ENCODE measurements at places on chromosomes 3 and 15.

GRCh38 chr15:25718169-25718536, 145.0 kb downstream of the ATP10A start:
- no peak for DNase-seq

GRCh38 chr3:151169262-151169947, 33.6 kb downstream of the GPR171 start:
- DNase-seq = no peak

DNA sequence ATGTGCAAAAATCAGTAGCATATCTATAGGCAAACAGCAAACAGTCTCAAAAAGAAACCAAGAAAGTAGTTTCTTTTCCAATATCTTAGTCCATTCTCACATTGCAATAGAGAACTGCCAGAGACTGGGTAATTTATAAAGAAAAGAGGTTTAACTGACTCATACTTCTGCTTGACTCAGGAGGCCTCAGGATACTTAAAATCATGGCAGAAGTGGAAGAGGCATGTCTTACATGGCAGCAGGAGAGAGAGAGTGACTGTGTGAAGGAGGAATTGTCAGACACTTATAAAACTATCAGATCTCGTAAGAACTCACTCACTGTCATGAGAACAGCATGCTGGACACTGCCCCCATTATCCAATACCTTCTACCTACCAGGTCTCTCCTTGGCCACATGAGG, 327.9 kb upstream of the EPHA3 start:
- DNase-seq = no peak

- DNase-seq = no peak
Observed at GRCh38 chr15:42994546-42994945, 74.0 kb upstream of the TTBK2 start.

- no peak for DNase-seq
Observed at GRCh38 chr3:32866533-32866932, 48.7 kb downstream of the TRIM71 start.

- DNase-seq = no peak
Observed at GRCh38 chr3:15271785-15272381, 60.5 kb downstream of the SH3BP5 start.

- DNase-seq = no peak
Observed at GRCh38 chr3:29247088-29247745, 33.7 kb upstream of the RBMS3 start.

- DNase-seq = no peak
Observed at GRCh38 chr3:104939196-104939595, 427.5 kb upstream of the ALCAM start.

- DNase-seq = no peak
Observed at GRCh38 chr3:35528728-35529127, 110.6 kb upstream of the ARPP21 start.

DNA sequence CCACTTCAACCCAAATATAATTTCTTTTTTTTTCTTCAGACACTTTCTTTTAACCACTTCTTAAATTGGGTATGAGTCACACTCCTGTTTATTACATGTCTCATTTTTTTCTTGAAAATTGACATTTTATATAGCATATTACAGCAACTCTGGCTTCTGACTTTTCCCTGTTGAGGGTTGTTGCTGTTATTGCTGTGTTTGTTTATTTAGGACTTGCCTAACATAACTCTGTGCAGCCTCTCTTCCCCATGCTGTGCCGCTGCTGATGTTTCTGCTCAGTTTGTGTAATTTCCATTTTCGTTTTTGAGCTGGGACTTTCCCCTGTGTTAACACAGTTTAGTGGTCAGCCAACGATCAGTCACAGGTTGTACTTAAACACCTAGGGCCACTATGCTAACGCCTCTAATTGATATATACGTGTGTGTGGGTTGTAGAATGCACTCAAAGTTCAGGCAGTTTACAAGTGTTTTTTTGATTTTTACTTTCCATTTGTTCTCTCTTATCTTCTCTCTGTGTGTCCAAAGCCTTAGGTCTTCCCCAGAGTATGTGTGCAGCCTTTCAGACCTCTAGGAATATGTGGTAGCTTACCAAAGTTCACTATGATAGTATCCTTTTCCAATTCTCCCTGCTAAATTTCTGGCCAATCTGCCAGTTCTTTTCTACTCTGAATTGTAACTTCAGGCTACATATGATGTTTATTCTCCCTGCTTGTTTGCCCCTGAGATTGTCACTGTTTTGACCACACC, 337.2 kb downstream of the ZBTB20 start:
- DNase-seq = no peak

DNA sequence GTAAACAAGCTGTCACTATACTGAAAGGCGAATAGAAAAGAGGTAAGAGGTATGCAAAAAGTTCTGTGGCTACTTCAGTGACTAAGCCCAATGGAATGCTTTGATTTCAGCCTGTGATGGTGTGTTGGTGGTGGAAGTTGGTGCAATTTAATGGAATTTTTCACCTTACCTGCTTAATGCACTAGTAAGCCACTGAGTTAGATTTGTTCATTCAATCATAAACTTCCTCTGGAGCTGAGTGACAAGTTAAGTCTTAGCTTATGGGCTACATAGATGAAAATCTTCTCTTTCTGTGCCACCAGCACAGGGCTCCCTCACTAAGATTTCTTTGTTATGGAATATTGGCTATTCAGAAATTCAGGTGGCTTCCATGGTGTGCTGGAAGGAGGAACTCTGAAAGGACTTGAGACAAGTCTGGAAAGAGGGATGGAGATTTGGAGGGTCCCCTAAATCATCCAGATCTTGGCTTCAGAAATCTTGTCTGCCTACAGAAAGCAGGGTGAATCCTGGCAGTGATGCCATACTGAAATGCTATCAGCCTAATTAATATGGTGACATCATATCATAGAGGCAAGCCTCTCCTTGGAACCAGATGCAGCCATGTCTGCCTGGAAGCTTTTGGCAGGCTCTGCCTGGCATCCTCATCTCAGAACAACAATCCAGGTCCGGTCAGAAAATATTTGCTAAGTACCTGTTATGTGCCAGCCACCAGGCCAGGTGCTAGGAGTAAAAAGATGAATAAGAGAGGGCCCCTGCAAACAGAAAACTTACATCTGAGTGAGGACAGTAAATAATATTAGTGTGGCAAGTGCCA, 8.1 kb upstream of the GAP43 start:
- no peak for DNase-seq

DNA sequence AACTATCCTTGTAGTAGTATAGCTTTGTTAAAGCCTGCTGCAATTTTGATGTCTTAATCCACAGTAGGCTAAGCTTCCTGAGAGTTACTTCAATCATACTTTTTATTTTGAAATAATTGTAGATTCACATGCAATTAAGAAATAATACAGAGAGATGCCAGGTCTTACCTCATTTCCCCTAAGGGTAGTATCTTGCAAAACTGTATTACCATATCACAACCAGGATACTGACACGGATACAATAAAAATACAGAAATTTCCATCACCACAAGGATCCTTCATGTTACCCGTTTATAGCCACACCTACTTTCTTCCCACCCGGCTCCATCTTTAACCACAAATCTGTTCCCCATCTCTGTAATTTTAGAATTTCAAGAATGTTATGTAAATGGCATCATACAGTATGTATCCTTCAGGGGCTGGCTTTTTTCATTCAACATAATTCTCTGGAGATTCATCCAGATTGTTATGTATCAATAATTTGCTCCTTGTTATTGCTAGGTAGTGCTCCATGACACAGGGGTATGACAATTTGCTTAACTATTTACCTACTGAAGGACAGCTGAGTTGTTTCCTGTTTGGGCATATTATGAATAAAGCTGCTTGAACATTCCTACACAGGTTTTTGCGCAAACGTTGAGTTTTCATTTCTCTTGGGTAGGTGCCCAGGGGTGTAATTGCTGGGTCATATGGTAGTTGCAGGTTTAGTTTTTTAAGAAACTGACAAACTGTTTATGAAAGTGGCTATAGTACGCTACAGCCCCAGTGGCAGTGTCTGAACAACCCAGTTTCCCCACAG, 21.6 kb downstream of the BDH1 start:
- no peak for DNase-seq

DNA sequence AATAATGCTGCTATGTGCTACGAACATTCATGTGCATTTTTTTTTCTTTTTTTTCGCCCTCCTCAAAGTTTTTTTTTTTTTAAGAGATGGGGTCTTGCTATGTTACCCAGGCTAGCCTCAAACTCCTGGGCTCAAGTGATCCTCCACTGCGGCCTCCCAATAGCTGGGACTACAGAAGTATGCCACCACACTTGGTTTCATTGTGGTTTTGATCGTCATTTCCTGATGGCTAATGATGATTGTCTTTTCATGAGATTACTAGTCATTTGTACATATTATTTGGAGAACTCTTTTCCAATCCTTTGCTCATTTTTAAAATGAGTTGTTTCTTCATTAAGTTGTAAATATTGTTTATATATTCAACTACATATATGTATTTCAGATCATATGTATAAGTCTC, 48.8 kb downstream of the FBXO22 start:
- no peak for DNase-seq

- no peak for DNase-seq
Observed at GRCh38 chr15:59963925-59964324, 40.2 kb upstream of the FOXB1 start.

DNA sequence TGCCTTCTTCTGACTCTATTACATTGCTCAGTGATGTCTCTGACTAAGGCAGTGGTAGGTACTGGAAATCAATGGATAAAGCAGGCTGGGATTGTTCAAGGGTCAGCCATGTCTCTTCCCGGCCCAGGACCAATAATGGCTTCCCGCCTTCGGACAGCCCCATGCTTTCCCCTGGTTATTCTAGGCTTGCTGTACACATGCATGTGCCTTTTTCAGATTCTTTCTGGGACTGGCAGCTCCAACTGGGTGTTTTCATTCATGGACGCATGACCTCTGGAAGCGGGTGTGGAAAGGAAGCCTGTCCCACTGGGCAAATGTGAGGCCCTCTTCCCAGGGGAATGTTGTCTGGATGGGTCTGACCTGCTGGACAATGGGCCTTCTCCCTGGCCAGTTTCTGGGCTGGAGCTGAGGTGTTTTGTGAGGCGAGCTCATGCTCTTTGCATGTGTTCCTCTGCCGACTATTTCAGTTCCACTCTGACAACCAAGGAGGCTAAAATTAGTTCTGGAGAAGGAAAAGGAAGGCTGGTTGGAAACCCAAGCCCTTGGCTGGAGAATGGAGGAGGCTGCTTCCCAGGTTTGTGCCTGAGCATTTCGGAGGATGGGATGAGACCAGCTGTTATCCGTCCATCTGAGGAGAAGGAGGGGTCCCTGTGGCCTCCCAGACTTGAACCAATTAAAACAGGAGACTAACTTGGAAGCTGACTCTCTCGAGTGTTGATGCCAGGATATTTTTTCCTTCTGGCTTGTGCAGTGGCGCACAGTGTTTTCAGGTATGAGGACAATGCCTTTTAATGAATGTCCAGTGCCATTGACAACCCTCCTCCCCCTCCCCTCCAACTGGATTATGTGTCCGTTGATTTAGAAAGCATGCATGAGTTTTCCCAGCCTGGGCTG, 6.9 kb downstream of the ACVR2B start:
- no peak for DNase-seq

GRCh38 chr3:172302203-172302602, 146.1 kb downstream of the GHSR start:
- DNase-seq = no peak

- no peak for DNase-seq
Observed at GRCh38 chr15:39957481-39957880, 23.6 kb downstream of the EIF2AK4 start.

DNA sequence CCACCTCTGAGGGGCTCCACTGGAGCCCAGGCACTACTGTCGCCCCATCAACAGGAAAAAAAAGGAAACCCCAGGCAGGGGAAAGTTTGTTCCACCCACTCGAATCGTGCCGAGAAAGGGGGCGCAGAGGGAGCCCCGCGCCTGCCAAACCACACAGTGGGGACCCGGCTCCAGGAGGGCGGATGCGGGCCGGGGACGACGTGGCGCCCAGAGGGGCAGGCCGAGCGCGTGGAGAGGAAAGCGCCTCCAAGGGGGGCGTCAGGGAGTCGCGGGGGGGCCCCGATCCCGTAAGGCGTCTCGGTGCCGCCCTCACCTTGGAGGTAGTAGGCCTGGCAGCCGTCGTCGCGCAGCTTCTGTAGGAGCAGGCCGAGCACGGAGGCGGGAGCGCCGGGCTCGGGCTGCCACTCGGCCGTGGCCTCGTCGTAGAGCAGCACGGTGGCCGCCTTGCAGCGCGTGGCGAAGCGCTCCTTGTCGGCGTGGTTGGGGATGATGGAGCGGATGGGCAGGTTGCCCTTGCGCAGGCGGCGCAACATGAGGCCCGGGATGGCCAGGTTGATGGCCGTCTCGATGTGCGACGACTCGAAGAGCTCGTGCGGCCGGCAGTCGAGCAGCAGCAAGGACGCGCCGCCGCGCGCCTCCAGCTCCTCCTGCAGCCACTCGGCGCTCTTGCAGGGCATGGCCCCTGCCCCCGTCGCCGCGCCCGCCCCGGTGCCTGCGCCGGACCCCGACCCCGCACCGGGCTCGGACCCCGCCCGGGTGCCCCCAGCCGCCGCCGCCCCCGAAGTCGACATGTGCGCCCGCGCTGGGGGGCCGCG, 627 bp downstream of the DUSP7 start:
- DNase-seq = no peak

GRCh38 chr3:164550857-164551256, 527.4 kb downstream of the SI start:
- DNase-seq = no peak

GRCh38 chr15:57866149-57866736, 159.7 kb downstream of the POLR2M start:
- DNase-seq = peak; percentile 38

- DNase-seq = no peak
Observed at GRCh38 chr3:152225201-152225600, 43.5 kb upstream of the MBNL1 start.

- no peak for DNase-seq
Observed at GRCh38 chr3:127424766-127425504, 137.1 kb upstream of the PRR20G start.

DNA sequence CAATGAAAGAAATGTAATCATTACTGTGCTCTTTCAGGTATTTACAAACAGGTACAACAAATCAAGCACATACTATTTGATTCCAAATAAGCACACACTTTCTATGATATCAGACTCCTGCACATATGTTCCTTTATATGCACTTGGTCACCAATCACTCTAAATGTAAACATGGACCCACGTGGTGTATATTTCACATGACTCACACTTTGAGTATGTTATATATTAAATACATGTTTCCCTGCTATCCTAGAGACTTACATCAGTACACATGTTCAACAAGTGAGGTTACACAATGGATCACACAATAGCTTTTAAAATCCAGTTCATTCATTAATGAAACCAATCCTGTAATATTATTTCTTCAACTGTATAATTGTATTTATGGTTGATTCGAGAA, 683.5 kb downstream of the NR2F2 start:
- no peak for DNase-seq

GRCh38 chr3:54378184-54378583, 255.8 kb downstream of the CACNA2D3 start:
- no peak for DNase-seq

DNA sequence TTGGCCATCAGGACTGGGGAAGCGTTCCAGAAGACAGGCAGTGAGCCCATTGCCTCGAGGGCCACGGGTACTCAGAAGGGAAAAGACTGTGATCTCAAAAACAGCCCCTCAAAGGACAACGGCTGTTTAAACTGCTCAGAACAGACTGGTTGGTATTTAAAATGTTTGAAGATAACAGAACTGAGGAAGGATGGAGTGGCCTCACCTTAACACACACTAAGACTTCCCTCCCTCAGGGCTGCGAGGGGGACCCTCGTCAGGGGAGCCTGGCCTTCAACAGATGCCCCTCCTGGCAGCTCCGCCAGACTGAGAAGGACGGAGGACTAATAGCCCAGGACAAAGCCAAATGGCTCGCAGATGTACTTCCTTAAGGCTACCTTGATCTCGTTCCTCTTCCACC, 2.6 kb downstream of the STIMATE start:
- DNase-seq = no peak
